ENCODE measurements at places on chromosomes 16 and 17.

GRCh38 chr17:28549236-28550132, 2.9 kb downstream of the UNC119 start:
- DNase-seq: no peak

DNA sequence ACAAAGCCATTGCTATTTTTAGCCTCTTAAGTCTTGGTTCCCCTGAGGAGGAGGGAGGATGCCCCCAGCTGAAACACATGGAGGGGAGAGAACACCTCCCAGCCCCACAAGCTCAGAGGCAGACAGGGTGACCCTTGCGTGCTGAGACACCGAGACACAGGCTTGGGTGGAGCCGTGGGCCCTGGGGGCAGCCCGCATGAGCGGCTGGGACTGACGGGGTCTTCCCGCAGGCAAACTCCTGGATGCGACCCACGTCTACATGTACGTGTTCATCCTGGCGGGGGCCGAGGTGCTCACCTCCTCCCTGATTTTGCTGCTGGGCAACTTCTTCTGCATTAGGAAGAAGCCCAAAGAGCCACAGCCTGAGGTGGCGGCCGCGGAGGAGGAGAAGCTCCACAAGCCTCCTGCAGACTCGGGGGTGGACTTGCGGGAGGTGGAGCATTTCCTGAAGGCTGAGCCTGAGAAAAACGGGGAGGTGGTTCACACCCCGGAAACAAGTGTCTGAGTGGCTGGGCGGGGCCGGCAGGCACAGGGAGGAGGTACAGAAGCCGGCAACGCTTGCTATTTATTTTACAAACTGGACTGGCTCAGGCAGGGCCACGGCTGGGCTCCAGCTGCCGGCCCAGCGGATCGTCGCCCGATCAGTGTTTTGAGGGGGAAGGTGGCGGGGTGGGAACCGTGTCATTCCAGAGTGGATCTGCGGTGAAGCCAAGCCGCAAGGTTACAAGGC, 9.8 kb downstream of the SLC16A3 start:
- peak; percentile 68 for DNase-seq

GRCh38 chr17:57872536-57872935, 22.7 kb upstream of the MRPS23 start:
- DNase-seq: no peak

GRCh38 chr16:53985861-53986260, 281.9 kb downstream of the FTO start:
- DNase-seq: no peak

GRCh38 chr17:59492091-59492451, 73.3 kb upstream of the DHX40 start:
- no peak for DNase-seq

GRCh38 chr17:10162096-10162495, 36.3 kb downstream of the GAS7 start:
- no peak for DNase-seq

DNA sequence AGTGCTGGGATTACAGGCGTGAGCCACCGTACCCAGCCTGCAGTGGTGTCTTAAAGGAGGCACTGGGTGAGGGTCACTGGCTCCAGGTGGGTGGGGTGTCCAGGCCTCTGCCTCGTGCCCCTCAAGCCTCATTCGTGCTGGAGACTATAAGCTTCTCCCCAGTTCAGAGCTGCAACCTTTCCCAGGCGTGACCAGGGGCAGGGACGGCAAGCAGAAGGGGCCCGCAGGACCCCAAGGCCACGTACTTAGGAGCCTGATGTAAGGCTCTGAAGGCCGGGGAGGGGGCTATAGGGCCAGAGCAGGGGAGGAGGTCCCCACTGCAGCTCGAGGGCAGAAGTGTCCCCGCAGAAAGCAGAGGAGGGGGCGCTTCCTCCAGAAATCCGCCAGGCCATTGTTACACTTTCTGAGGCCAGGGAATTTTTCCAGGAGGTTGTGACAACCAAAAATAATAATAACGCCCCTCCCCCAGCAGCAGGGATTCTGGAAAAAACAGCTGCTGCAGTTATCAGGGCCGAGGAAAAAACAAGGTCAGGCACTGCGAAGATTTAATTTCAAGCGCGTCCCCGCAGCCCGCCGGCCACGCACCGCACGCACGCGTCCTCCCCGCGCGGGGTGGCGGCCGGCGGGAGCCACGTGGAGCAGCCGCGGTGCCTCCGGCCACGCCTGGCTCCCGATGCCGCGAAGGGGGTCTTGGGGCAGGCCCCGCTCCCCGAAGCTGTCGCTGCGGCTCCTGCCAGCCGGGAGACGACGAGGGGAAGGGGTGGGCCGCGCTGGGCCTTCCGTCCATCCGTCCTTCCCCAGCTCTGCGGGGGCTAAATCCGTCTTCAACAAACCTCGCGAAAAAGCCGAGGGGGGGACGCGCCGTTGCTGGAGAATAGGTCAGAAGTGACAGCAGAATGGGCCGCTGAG, 45.8 kb upstream of the SLC38A10 start:
- no peak for DNase-seq

DNA sequence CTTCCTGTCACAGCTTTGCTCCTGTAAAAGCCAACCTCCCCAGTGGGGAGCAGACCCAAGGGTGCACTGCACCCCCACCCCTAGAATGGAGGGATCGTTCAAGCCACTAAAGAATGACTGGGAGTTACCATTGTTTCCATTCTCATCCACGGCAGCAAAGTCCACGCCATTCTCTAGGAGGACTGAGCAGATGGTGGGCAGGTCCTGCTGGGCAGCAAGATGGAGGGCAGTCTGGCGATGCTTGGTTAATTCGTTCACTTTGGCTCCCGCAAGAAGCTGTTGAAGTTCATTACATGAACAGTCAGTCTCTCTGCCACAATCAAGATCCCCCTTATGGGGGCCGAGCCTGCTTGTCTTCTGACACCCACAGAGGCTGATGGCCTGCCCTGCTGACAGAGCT, 30.8 kb downstream of the CYB5D2 start:
- DNase-seq: no peak
